Hepatocyte (in vitro differentiated cells): ENCODE measurements at places on chromosomes 1 and 21. TPM values are rescaled to one million over a fixed set of nuclear protein-coding genes. Genes with fewer than 3 reads are reported as not detected.

Gene IGFN1
- 0.04 and 3.1 TPM in 2 replicates for total RNA-seq

DNA sequence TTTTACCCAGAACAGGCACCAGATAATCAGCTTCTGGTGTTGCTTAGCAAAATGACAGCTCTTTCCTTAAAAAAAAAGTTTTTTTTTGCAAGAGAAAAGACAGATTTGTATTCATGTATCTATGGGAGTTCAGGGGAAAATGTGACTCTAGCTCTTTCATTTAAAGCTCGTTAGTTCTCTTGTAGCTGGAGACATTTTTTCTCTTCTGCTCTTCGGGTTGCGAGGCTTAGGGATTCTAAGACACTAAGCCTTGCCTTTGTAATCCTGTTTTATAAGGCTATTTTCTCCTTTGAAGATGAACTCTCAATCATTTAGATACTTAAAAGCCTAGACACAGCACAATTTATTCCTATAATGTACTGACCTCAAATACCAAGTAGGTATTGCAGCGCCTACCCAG is 40.3 kb upstream of the EDARADD start:
- DNase-seq: no peak

- no peak for DNase-seq
Observed at GRCh38 chr1:112985123-112985522, 29.1 kb upstream of the SLC16A1 start.

Gene VTCN1
- total RNA-seq: 12.4 and 12.8 TPM in 2 replicates

- peak; percentile 72 for DNase-seq
Observed at GRCh38 chr1:2137257-2138121, 57.1 kb downstream of the FAAP20 start.

DNA sequence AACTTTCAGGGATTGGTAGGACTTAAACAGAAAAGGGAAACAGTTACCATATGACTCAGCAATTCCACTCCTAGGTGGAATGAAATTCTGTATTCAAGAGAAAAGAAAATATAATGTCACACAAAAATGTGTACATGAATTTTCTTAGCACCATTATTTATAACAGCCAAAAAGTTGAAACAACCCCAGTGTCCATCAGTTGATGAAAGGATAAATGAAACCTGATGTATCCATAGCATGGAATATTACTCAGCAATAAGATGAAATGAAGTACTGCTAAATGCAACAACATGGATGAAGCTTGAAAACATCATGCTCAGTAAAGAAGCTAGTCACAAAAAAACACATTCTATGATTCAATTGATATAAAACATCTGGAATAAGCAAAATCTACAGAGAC is 15.5 kb downstream of the EEIG2 start:
- DNase-seq: no peak

GRCh38 chr1:44072204-44072603 is 40.9 kb upstream of the SLC6A9 start:
- no peak for DNase-seq
